ENCODE measurements at places on chromosomes 13 and 19. TPM values are rescaled to one million over a fixed set of nuclear protein-coding genes. Genes with fewer than 3 reads are reported as not detected.
A peak's percentile ranks its signal among the peaks of the same experiment; 100 is the strongest.

GRCh38 chr13:67186995-67187569, 43.1 kb downstream of the PCDH9 start:
- DNase-seq: no peak

- DNase-seq: peak; percentile 2
Observed at GRCh38 chr19:52527956-52528351, 486 bp downstream of the ZNF808 start.

DNA sequence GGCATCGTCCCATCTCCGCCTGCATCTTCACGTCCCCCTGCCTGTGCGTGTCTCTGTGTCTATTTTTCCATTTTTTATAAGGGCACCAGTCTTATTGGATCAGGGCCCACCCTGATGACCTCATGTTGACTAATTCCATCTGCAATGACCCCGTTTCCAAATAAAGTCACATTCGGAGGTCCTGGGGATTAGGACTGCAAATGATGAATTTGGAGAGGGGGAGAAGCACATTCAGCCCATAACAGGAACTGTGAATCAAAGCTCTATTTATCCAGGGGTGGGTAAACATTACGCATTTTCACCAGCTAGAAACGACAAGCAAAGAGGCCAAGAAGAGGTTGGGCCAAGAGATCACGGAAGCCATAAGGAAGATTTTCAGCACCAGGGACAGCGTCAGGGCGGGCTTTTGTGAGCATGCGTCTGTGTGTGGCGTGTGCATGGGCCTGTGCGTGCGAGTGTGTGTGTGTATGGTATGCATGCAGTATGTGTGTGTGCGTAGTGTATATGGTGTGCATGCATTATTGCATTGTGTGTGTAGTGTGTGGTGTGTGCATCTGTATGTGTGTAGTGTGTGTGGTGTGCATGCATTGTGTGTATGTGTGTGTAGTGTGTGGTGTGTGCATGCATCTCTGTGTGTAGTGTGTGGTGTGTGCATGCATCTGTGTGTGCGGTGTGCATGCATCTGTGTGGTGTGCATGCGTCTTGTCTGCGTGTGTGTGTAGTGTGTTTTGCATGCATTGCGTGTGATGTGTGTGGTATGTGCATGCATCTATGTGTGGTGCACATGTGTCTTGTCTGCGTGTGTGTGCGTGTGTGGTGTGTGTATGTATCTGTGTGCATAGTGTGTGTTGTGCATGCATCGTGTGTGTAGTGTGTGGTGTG, 19.6 kb downstream of the CELF5 start:
- peak; percentile 56 for DNase-seq

- DNase-seq: no peak
Observed at GRCh38 chr13:100364591-100364990, 224.0 kb downstream of the GGACT start.

DNA sequence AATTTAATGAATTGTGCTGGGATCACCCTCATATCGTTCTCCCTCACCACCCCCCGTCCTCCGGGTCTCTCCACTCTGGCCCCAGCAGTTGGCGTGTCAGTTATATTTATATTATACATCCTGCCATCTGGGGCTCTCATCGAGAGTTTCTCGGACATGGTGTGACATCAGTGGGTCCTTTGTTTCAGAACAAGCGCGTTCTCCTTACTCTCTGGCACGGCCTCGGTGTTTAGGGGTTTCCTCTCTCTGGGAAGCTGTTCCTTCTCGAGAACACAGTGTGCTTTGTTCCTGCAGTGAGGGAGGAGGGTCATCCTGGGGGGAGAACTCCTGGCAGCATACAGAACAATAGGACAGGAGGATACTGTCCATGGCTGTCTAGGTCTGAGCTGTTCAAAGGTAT, 9.8 kb upstream of the MCF2L start:
- DNase-seq: no peak

DNA sequence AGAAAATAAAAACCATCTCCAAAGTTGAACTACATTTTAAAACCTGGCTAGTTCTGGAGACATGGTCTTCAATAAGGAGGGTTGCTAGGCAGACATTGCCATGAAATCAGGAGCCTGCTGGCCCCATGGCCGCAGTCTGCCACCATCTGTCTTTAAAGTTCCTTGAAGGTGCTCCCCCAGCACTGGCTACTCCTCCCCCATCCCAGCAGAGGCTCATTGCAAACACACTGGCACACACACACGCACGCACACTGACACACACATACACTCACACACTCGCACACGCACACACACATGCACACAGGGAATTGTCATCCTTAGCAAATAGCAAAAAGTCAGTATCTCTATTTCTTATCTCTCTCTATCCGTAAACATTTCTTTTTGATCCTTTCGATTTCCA, 68.4 kb downstream of the ZIC5 start:
- no peak for DNase-seq

- no peak for DNase-seq
Observed at GRCh38 chr19:51034704-51035103, at the start of gene KLK12. TSS of gene KLK12 (minus strand) at chr19:51035002. CDS start at chr19:51034621, 381 bp downstream.

The SLC1A6 gene
- total RNA-seq: not detected

The FOSB gene
- total RNA-seq: 9.5 TPM

The FCHO1 gene
- total RNA-seq: under 0.01 TPM

The MYBPC2 gene
- total RNA-seq: 0.26 TPM

The LILRB1 gene
- not detected for total RNA-seq

All from fibroblast of lung (primary cell).